GM12891 (cell line): ENCODE measurements at places on chromosomes 12 and 14.

- no peak for DNase-seq
Observed at GRCh38 chr12:685388-685787, 22.1 kb upstream of the NINJ2 start.

DNA sequence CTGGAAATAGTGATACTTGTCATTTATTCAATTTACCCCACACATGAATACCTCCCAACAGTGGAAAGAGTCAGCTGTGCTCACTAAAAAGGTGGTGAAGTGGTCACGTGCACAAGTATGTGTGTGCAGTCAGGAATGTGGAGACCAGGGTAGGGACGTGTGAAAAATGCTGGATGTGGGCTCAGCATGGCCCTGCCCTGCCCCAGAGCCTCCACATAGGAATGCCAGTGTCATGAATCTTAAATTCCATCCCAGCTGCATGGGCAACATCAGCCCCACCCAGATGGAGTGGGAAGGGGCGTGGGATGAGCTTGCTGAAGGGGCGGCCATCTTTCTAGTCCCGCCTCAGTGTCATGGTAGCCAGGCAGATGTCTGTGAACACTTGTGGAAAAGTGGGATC, 87.7 kb downstream of the C12orf75 start:
- no peak for DNase-seq

GRCh38 chr14:105077649-105077995, 12.4 kb upstream of the GPR132 start:
- no peak for DNase-seq

DNA sequence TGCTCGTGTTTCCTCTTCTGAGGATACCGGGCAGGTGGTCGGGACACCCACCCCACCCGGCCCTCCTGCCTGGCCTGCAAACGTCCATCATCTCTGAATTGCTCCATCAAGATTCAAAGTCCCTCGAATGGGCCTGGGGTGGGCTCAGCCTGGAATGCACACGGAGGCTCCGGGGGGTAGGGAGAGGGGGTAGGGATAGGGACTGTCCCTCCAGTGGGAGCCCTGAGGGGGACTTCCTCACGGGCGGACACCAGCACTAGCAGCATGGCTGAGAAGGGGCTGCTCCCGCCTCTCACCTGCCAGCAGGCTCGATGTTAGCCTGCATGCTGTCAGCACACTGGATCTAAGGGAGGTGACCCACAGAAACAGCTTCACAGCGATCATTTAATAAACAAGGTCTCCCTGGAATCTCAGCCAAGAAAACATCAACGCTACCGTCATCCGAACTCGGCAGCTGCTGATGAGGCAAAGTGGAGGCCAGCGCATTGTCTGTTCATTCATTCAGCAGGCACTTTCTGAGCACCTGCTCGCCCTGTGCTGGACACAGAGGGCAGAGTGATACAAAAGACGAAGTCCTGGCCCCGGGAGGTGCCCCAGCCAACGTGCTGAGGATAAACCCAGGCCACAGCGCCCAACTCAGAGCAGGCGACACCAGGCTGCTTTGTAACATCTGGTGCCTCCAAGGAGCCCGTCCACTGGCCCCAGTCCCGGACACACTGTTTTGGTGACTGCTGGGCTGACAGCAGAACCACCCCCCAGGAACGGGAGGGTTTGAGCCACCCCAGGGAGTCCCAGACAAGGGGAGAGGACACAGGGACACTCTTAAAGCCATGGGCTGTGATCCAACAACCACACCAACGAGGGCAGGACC, 6.3 kb downstream of the TMEM179 start:
- peak; percentile 15 for DNase-seq

GRCh38 chr12:61412201-61412600, 848.0 kb upstream of the USP15 start:
- no peak for DNase-seq

- no peak for DNase-seq
Observed at GRCh38 chr12:6827437-6827911, 733 bp upstream of the P3H3 start.

GRCh38 chr14:36507847-36508417, 12.1 kb downstream of the NKX2-1 start:
- DNase-seq: no peak

- DNase-seq: no peak
Observed at GRCh38 chr12:128204711-128205110, 62.3 kb upstream of the TMEM132C start.

DNA sequence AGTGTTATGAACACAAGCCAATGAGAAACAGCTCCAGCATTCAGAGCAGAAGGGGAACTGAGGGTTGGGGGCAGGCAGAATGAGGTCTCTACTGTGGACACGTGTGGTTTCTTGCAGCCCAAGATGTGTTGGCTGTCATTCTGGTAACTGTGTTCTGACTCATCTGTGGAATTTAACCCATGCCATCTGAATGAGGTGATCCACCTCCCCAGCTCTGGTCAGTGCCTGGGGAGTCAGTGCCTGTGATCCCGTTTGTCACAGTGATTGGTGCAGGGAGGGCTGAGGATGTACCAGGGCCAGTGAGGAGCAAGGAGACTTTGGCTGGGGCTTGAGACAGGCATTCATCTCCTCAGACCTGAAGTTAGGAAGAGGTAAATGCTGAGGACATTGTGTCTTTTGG, 216.8 kb downstream of the MSRB3 start:
- no peak for DNase-seq

DNA sequence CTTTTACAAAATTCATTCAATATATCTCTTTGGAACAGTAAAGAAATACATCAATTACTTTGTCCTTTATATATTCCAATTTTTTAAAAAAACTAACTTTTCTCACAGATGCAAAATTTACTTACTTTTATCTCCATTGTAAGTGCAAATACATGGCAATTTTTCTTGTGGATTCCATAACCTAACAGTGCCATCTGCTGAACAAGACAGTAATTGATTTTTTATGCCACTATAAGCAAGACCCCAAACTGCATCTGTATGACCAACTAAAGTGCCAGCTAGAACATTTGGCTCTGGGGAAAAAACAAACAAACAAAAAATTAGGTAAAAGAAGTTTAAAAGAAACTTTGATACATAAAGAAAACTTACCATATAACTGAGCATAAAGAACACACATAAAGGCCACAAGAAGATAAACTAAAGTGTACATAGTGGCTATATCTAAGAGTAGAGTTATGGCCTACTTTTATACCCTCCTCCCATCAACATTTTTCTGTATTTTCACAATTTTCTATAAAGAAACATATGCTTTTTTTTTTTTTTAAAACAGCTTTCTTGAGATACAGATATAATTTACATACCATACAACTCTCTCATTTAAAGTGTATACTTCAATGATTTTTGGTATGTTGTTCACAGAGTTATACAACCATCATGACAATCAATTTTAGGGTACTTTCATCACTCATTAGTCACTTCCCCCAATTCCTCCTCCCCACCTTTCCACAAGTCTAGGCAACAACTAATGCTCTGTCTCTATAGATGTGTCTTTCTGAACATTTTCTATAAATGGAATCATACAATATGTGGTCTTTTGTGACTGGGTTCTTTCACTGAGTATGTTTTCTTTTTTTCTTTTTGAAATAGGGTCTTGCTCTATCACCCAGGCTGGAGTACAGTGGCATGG, 32.6 kb downstream of the COCH start:
- DNase-seq: no peak

GRCh38 chr14:56124327-56124726, 6.1 kb downstream of the PELI2 start:
- no peak for DNase-seq

GRCh38 chr14:74723134-74723533, 10.2 kb downstream of the FCF1 start:
- no peak for DNase-seq

DNA sequence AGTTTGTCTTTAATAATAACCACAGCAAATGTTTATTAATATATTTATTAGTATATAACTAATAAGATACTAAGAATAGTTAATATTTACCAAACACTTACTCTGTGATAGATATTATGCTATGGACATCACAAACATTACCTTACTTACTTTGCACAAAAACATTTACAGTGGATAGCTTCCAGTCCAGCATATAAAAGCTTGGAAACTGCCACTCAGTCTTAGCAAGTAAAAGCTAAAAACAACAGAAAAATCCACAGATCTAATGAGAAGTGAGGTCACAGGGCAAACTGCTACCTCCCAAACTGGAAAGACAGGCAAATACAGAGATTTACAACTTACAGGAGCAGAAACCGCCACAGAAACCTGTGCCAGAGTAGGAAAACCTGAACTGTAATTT, 99.8 kb downstream of the METTL25 start:
- DNase-seq: no peak

DNA sequence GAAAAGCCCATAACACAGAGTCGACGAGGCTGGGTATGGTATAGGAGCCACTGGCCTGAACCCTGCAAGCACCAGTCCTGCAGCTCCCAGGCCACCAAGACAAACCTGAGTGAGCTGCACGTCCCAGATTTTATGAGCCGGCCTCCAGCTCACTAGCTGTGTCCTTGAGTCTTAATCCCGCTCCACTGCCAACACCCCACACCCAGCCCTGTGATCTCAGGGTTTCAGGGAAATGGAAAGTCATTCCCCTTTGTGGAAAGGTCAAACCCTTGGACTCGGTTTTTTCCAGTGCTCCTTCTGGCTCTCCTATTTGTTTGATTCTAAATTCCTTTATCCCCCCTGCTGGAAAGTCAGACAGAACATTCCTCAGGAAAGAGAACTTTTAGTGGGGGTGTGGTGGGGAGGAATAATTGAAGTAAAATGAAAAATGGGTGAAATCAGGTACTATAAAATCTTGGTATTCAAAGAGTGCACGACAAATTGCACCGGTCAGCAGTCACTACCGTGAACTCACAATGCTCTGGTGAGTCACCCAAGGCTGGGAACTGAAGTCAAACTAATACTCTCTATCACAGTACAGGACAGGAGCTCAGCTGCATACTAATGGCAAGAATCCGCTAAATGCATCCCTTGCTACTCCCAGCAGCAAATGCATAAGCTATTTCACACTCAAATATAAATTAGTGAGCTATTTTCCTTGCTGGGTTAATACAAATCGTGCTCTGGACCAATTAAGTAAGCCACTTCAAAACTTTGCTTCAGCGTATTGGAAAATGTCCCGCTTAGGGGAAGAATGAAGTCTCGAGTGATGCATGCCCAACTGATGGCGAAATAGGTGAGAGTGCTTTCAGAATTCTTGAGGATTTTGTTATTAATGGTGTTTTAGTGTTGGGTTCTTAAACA, 9.0 kb downstream of the PITPNM2 start:
- no peak for DNase-seq

DNA sequence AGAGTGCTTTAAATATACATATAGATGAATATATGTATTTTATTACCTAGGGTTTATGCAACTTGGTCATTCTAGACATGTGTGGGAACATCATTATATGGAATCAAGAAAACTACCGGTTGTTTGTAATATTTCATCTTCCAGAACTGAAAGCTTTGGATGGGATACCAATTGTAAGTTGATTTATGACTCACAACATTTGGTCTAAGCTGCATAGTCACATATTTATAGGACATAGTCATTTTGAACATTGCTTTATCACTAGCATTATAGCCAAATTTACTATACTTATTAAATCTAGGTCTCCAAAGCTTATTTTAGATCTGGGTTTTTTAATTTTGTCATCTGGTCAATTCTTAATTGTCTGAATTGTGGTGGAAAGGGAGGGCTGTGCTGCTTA, 83.7 kb upstream of the PCNX4 start:
- DNase-seq: no peak

GRCh38 chr14:28767030-28767852, 654 bp downstream of the FOXG1 start:
- no peak for DNase-seq

DNA sequence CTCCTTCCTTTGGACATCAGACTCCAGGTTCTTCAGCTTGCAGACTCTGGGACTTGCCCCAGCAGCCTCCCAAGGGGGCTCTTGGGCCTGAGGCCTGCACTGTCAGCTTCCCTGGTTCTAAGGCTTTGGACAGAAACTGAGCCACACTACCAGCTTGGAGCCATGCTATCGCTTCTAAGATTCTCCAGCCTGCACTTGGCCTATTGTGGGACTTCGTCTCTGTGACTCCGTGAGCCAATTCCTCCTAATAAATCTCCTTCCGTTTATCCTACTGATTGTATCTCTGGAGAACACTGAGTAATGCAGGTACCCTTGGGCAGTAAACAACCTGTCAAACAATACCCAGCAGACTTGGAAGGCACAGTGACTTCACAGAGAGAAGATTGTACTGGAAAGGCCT, 24.9 kb upstream of the RHOJ start:
- DNase-seq: no peak
